NCI-H526 (cell line): ENCODE measurements at places on chromosomes 6 and 20.
A peak's percentile ranks its signal among the peaks of the same experiment; 100 is the strongest.

DNA sequence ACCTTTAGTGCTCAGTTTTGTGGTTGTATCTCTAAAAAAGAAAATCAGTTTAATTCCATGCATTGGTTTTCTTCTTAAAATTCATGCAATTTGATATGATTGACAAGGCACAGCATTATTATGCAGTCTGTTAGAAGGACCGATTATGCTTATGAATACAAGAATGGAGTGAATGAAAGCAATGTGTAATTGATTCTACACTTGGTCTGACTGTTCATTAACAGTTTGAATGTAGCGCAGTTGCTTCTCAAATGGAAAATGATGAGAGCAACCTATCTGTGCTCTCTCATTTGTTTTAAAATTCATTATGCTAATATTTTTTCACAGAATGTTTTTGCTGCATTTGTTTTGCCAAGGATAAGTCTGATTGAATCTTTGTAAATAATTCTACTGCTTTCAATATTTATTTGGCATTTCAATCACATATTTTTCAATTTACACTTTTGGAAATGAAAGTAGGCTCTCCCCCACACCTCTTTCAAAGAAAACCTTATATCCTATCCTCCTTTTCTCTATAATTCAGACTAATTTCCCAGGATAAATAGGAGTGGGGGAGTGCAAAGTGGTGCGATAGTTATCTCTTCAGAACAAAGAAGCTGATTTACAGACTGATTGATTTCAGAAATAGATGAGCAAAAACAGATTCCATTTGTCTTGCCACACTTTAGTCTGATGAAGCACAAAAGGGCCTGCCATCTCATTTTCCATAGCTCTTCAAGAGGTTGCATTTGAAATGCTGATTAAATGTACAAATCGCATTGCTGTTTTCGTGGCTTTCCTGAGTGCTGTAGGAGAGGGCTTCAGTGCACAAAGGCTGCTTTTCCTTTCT, 885.3 kb upstream of the FLRT3 start:
- DNase-seq = no peak

GRCh38 chr20:4956200-4956810, 45.0 kb downstream of the SLC23A2 start:
- peak; percentile 49 for DNase-seq

DNA sequence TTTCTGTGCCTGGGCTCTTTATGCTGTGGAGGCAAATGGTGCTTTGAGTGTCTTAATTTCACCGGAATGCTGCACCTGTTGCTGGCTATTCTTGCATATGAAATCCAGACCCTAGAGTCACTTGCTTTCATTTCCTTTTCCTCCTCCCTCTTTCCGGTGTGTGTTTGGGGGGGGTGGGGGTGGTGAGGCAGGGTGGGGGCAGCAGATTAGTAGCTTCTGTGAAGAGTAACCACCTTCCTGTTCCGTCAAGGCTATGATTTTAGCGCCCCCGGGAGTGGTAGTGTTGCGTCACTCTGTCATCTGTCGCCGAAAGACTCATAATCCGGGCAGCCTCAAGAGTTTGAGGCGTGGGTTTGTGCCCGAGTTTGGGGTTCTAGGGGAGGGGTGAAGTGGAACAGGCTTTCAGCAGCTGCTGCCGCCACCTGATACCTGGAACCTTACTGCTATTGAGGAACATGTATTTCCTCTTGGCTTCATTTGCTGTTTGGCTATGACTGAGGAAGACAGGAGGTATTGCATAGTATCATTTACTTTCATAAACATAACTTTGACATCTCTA, 49.1 kb downstream of the UTRN start:
- DNase-seq = no peak

GRCh38 chr20:35968930-35969329, 540 bp downstream of the CNBD2 start:
- DNase-seq = no peak

DNA sequence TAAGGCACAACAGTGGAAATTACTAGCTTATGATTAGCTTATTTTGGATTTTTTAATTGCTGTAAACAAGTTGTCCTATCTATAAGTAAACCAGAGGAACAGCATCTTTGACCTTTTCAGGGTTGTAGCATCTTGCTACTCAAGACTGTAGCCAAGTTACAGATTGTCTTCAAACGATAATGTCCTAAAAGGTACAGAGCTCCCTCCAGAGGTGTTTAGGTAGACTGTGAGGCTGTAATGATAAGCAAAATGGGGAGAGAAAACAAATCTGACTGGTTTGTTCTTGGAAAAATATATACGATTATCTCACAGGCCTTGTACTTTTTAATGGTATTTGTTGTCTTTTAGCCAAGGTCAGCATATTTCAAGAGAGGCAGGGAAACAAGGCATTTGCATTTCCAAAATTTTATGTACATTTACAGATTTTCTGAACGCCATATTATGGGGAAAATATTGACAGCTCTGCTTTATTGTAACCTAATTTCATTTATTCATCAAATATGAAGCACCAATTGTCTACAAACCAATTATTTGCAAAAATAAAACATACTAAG, 273.4 kb downstream of the MEI4 start:
- no peak for DNase-seq

GRCh38 chr6:80523010-80523409, 416.5 kb downstream of the BCKDHB start:
- DNase-seq = no peak

GRCh38 chr6:54419885-54420284, 111.6 kb downstream of the TINAG start:
- no peak for DNase-seq

GRCh38 chr20:22582386-22582963, 1.9 kb downstream of the FOXA2 start:
- no peak for DNase-seq

- no peak for DNase-seq
Observed at GRCh38 chr6:8080362-8081151, 16.4 kb upstream of the BLOC1S5 start.

DNA sequence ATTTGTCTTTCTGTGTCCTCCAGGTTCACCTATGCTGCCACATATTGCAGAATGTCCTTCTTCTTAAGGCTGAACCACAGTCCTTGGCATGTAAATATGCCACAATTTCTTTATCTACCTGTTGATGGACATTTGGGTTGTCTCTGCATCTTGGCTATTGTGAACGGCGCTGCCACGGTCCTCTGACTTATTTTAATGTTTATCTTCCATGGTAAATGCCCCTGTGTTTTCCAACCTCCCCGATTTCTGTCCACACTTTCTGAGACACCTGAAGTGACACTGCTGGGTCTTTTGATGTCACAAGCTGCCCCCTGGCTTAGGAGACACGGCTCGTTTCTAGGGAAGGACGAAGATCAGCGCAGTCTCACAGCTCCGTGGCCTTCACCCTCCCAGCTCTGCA, 128.3 kb upstream of the PDE10A start:
- no peak for DNase-seq

GRCh38 chr20:13863244-13863643, 78.4 kb downstream of the NDUFAF5 start:
- no peak for DNase-seq

DNA sequence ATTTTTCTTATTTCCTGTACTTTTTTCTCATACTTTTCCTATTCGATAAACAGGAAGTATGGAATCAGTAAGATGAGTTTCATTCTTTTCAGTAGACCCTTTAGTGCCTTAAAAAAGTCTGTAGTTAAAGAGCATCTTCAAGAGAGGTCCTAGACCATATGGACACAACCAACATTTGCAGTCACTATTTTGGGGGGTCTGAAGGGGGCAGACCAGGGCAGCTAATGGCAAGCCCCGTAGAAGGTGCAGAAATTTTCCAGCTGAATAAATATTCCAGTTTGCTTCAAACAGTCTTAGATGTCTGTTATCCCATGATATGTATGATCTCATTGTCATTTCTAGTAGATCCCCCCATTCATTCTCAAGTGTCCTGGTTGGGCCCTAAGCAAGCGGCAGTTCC, 52.8 kb downstream of the MAP3K5 start:
- DNase-seq = no peak

- peak; percentile 83 for DNase-seq
Observed at GRCh38 chr6:3135668-3136291, 17.3 kb downstream of the BPHL start.

DNA sequence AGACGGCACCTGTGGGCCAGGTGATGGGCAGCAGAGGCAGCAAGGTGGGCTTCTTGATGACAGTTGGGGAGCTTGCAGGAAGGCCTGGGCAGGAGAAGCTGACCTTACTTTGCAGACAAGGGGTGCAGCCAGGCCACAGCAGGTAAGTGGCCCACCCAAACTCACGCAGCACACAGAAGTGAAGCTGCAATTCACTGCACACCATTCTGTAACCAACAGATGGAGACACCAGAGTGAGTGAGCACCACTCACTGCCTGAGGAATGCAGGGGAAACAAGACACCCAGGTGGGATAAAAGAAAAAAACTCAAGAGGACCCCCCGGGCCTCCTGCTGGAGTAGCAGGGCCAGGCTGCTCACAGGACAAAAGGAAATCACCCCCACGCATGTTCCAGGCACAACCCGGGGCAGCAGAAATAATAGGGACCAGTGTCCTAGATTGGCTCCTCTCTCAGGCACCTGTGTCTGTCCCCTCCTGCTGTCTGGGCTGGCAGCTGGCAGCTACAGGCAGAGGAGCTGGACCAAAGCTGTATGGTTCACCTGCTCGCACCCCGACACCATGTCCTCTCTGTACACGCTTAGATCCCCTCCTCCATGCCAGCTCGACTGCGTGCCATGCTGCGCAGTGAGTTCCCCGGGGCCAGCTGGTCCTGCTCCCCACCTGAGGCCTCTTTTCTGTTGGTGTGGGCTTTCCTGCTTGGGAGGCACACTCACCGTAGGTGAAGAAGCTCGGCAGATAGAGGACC, 4.9 kb downstream of the MTCH1 start:
- no peak for DNase-seq

DNA sequence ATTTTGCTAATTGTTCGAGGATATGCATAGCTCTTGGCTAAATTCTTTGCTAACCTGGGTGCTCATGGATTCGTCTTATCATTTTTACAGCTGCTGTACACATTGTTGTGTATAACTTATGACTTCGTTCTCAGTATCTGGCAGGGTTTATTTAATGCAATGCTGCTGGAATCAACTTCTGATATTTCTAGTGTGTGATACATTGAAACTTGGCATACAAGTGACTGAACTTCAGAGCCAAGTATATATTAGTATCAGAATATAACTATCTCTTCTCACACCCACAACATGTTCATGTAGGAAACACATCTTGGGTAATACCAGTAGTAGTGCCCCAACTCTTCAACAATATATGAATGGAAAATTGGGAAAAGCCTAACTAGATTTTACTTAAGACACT, 764.2 kb downstream of the TENT5A start:
- DNase-seq = no peak

DNA sequence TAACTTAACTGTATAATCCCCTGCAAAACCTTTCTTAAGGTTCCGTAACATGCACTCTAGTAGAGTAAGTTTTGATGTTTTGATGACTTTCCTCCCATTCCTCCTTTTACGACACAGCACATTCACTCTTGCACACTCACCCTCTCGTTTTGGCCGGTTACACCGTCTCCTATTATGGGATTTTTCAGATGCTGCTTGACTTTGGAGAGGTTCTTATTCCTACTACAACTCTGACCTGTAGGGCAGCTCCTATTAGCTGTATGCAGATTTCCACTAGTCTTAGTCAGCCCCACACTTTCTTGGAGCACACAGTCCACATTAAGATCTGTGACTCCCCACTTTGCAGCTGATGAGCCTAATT, 223.7 kb upstream of the SYNCRIP start:
- DNase-seq = no peak

- DNase-seq = peak; percentile 90
Observed at GRCh38 chr20:23349338-23350195, 1.0 kb upstream of the NXT1 start.

DNA sequence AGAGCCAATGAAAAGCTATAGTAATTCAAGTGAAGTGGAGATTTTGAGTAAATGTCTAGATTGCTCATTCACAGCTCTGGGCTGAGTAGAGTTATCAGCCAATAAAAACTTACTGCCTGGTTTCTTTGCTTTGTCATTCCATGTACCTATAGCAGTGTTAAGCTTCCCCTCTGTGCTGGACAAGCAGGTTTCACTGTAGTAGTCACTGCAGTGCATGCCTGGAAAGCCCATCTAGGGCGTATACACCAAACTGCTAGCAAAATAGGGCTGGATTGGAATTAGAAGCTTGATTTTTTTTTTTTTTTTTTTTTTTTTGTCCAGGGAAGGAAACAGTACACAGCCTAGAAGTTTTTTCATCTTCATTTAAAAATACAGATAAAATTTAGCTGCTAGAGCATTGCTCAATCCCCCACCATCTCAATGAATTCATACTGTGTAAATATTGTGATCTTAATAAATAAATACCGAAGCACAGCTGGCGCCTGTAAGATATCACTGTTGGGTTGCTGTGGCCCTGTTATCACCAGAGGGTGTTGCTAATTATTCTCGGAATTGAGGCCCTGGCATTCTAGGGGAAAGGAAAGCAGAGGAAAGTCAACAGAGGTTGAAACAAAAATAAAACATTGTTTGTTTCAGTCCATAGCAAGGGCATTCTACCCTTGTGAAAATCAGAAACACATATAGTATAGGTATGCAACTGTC, 968.5 kb upstream of the GJE1 start:
- DNase-seq = no peak

DNA sequence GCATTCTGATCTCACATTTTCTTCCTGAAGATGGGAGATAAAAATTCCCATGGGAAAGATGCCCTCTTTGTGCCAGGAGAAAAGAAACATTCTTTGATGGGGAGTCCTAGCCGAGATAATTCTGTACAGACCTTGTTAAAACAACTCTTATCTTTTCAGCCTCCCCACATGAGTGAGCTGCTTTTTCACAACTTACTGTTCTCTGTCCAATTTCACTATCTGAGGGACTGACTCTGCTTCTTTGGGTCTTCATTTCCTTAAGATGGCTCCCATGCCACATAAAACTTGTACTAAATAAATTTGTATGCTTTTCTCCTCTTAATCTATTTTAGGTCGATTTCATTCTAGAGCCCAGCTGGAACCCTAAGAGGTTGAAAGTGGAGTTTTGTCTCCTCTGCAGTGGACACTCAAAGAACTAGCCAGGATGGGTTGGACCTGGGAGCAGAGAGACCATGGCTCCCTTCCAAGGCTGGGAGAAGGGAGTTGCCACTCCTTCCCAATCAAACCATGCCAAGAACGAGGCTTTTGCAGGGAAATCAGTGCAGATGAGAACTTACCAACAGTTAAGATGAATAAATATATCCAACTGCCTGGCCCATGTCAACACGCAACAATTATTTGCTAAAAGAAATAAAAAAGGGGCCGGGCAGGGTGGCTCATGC, 285.8 kb upstream of the SULF2 start:
- no peak for DNase-seq

DNA sequence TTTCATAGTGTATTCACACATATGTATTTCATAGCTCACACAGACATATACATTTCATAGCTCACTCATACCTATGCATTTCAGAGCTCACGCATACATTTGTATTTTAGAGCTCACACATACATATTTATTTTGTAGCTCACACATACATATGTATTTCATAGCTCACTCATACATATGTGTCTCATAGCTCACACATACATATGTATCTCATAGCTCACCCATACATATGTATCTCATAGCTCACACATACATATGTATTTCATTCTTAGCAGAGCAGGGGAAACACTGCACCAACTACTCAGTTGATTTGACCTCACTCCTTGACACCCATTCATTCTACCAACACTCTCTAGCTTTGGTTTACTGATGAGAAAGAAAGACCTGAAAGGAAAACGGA, 713.6 kb downstream of the QKI start:
- no peak for DNase-seq

GRCh38 chr20:61527626-61528025, 275.6 kb downstream of the CDH4 start:
- DNase-seq = no peak

- no peak for DNase-seq
Observed at GRCh38 chr6:163751032-163751525, 336.6 kb downstream of the QKI start.
